Small intestine (tissue), 16 donors: ENCODE measurements at places on chromosomes 7 and 10. TPM values are rescaled to one million over a fixed set of nuclear protein-coding genes. Genes with fewer than 3 reads are reported as not detected.
A peak's percentile ranks its signal among the peaks of the same experiment; 100 is the strongest.

DEPP1 gene
- 6.8 TPM for polyA plus RNA-seq

AUTS2 gene
- 43.5 TPM for polyA plus RNA-seq

SLC26A4 gene
- polyA plus RNA-seq: not detected

CLIP2 gene
- 25.9 TPM for polyA plus RNA-seq

GPNMB gene
- 3.4 TPM for polyA plus RNA-seq

C10orf105 gene
- polyA plus RNA-seq: 0.27 TPM

AKR1B1 gene
- polyA plus RNA-seq: 10.3 TPM

UPK3B gene
- polyA plus RNA-seq: 0.34 TPM

HOXA4 gene
- polyA plus RNA-seq: 7.9 TPM

PVRIG gene
- 1.0 TPM for polyA plus RNA-seq

SHTN1 gene
- polyA plus RNA-seq: 8.9 TPM

LRRC27 gene
- polyA plus RNA-seq: 10.5 TPM

GRID1 gene
- not detected for polyA plus RNA-seq

TFEC gene
- polyA plus RNA-seq: 2.9 TPM

IL6 gene
- polyA plus RNA-seq: not detected

IRF5 gene
- 6.4 TPM for polyA plus RNA-seq

CRYGN gene
- polyA plus RNA-seq: not detected

DNA sequence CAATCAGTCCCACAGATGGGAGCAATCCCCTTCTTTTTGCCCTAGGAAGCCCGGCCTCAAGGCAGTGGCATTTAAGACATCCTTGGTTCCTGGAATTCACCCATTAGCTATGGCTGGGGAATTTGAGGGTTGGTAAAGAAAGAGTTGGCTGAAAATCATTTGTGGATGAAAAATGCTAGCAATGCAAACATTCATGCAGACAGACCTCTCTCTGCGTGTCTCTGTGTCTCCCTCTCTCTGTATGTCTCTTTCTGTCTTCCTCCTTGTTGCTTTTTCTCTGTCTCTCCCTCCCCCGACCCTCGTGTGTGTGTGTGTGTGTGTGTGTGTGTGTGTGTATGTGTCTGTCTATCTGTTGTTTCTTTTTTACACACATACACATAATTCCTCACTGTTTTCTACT lies 19.4 kb downstream of the LDB3 start:
- H3K4me3 ChIP-seq: no peak overlapping the region
- no peak overlapping the region for H3K27ac ChIP-seq
- no peak for DNase-seq
- no peaks in the 10 kb centered on the region for H3K4me1 ChIP-seq
- no peaks in the 10 kb centered on the region for H3K36me3 ChIP-seq

DNA sequence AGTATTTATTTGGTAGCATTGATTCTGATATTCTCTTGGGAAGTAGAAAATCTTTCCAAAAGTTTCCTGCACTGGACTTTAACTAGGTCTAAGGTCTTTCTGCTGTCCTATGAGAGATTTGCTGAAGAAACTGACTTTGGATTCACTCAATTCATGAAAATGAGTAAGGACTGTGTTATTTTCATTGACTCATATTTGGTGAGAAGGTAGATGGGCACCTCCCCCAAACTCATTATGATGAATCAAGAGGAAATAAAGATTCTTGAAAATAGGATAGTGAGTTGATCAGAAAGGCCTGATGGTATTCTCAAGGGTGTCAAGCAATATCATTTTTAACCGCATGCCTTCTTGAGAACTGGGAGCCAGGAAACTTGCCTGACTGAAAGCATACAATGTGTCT lies 110.3 kb downstream of the RNF133 start:
- H3K27me3 ChIP-seq: no peaks in the 10 kb centered on the region
- H3K27ac ChIP-seq: no peak overlapping the region
- DNase-seq: no peak
- H3K36me3 ChIP-seq: no peaks in the 10 kb centered on the region
- no peak overlapping the region for H3K4me3 ChIP-seq

DNA sequence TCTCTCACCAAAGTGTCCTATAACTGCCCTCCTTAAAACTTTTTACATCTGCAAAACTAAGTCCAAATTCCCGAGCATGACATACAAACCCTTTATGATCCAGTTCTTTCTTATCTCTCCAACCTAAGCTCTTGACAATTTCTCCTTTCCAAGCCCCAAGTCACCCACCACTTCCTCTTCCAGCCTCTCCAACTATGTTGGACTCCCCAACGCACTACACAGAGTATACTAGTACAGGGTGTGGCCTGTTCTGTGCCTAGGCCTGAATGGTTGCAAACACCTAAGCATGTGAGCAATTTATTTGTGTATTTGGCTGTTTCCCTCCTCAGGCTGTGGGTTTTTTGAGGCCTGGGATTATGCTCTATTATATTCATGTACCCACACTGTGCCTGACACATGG lies 101.2 kb upstream of the APBB1IP start:
- no peaks in the 10 kb centered on the region for H3K4me1 ChIP-seq
- no peaks in the 10 kb centered on the region for H3K27me3 ChIP-seq
- no peak for DNase-seq

DNA sequence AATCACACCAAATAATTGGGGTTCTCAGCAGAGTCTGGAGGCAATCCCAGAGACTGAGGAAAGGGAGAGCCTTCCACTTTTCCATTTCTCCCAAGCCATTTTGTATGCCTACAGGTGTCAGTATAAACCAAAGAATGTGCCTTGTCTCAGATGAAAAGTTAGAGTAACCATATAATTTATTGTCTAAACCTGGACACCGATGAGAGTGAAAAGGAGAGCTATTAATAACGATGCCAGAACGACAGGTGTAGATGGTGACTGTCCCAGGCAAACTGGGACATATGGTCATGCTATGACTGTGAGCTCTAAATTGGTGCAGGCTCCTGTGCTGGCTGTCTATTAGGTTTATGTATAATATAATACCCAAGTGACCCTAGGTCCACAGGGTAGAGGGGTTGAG lies 219.6 kb downstream of the ARHGAP12 start:
- H3K4me1 ChIP-seq: peaks cover 14% of the 10 kb centered on the region
- DNase-seq: peak; percentile 17
- H3K4me3 ChIP-seq: no peak overlapping the region
- H3K36me3 ChIP-seq: no peaks in the 10 kb centered on the region
- H3K27ac ChIP-seq: no peak overlapping the region
- no peaks in the 10 kb centered on the region for H3K27me3 ChIP-seq

GRCh38 chr7:130921391-130922180 lies 187.6 kb upstream of the KLF14 start:
- H3K4me1 ChIP-seq: peaks cover 11% of the 10 kb centered on the region
- no peaks in the 10 kb centered on the region for H3K27me3 ChIP-seq
- H3K27ac ChIP-seq: peak overlapping the region; percentile 69

- H3K36me3 ChIP-seq: no peaks in the 10 kb centered on the region
- no peak for DNase-seq
- H3K4me3 ChIP-seq: no peak overlapping the region
- H3K27ac ChIP-seq: no peak overlapping the region
- no peaks in the 10 kb centered on the region for H3K27me3 ChIP-seq
- no peaks in the 10 kb centered on the region for H3K4me1 ChIP-seq
These were observed 139.8 kb downstream of the ADARB2 start for GRCh38 chr10:1597370-1598146.

DNA sequence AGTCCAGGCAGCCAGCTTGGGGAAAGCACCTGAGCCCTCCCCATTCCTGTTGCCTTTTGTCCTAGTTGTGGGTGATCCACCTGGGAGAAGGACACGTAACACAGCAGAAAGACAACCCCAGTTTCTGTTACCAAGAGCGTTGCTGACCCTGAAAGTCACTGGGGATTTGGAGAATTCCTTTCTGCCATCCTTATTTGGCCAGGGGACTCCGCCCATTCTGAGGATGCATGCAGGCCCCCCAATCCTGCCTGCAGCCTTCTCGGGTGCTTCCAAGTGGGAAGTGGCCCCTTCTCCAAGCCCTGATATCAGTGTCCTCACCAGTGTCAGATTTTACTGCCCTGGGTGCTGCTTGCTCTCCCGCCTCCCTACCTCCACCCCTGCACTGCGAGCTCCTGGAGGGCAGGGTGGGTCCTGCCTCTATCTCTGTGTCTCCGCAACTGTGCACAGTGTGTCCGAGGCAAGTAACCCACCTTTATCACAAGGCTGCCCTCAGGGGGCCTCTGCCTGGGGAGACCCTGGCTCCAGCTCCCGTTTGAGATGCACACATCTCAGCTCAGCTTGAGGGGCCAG lies 9.2 kb upstream of the ADCY1 start:
- no peak for DNase-seq
- H3K27ac ChIP-seq: no peak overlapping the region
- no peak overlapping the region for H3K4me3 ChIP-seq
- H3K4me1 ChIP-seq: no peaks in the 10 kb centered on the region

DNA sequence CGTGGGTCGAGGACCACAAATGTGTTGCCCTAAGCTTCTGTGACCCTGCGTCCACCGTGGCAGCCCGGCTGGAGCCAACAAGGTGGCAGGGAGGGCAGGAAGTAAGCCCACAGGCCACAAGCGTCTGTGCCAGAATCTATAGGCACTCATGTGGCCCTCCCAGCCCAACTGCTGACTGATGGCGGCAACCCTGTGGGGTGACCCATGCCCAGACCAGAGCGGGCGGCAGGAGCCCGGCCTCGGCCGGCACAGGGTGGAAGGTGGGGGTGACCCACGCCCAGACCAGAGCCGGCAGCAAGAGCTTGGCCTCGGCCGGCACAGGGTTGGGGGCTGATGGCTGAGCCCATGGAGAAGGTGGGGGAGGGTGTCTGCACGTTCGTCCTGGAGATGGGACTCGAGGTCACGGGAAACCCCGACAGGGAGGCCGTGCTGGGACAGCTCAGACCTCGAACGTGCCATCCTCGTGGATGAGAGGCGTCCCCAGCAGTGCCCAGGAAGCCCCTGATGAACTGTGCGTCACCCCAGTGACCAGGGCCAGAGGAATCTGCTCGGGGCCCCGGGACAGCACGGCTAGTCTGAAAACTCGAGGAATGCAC lies 181.0 kb downstream of the ELFN1 start:
- H3K36me3 ChIP-seq: peaks cover 6% of the 10 kb centered on the region
- DNase-seq: no peak
- H3K4me1 ChIP-seq: peaks cover 16% of the 10 kb centered on the region
- H3K4me3 ChIP-seq: no peak overlapping the region

- H3K27ac ChIP-seq: no peak overlapping the region
- H3K36me3 ChIP-seq: no peaks in the 10 kb centered on the region
- H3K27me3 ChIP-seq: no peaks in the 10 kb centered on the region
- DNase-seq: no peak
- H3K4me1 ChIP-seq: no peaks in the 10 kb centered on the region
These were observed 140.6 kb upstream of the HPS1 start for GRCh38 chr10:98587156-98587837.

- H3K36me3 ChIP-seq: no peaks in the 10 kb centered on the region
- DNase-seq: no peak
- no peak overlapping the region for H3K27ac ChIP-seq
- H3K4me3 ChIP-seq: no peak overlapping the region
- no peaks in the 10 kb centered on the region for H3K27me3 ChIP-seq
These were observed 248.5 kb downstream of the NSUN6 start for GRCh38 chr10:18402853-18403252.

GRCh38 chr7:114364151-114364550 lies 50.5 kb upstream of the FOXP2 start:
- no peaks in the 10 kb centered on the region for H3K27me3 ChIP-seq
- no peak overlapping the region for H3K27ac ChIP-seq
- H3K4me3 ChIP-seq: no peak overlapping the region

GRCh38 chr10:100614429-100615095 lies 78.8 kb downstream of the HIF1AN start:
- no peak for DNase-seq
- peaks cover 40% of the 10 kb centered on the region for H3K27me3 ChIP-seq
- H3K36me3 ChIP-seq: no peaks in the 10 kb centered on the region
- no peaks in the 10 kb centered on the region for H3K4me1 ChIP-seq
- H3K4me3 ChIP-seq: no peak overlapping the region
- H3K27ac ChIP-seq: no peak overlapping the region

GRCh38 chr7:95658676-95659075 lies 62.4 kb upstream of the PDK4 start:
- H3K36me3 ChIP-seq: no peaks in the 10 kb centered on the region
- no peaks in the 10 kb centered on the region for H3K4me1 ChIP-seq
- H3K4me3 ChIP-seq: no peak overlapping the region
- DNase-seq: peak; percentile 88
- H3K27ac ChIP-seq: peak overlapping the region; percentile 56

- H3K4me1 ChIP-seq: no peaks in the 10 kb centered on the region
- no peaks in the 10 kb centered on the region for H3K27me3 ChIP-seq
- H3K27ac ChIP-seq: no peak overlapping the region
- H3K36me3 ChIP-seq: no peaks in the 10 kb centered on the region
These were observed 68.4 kb upstream of the PDZD8 start for GRCh38 chr10:117443686-117444041.

DNA sequence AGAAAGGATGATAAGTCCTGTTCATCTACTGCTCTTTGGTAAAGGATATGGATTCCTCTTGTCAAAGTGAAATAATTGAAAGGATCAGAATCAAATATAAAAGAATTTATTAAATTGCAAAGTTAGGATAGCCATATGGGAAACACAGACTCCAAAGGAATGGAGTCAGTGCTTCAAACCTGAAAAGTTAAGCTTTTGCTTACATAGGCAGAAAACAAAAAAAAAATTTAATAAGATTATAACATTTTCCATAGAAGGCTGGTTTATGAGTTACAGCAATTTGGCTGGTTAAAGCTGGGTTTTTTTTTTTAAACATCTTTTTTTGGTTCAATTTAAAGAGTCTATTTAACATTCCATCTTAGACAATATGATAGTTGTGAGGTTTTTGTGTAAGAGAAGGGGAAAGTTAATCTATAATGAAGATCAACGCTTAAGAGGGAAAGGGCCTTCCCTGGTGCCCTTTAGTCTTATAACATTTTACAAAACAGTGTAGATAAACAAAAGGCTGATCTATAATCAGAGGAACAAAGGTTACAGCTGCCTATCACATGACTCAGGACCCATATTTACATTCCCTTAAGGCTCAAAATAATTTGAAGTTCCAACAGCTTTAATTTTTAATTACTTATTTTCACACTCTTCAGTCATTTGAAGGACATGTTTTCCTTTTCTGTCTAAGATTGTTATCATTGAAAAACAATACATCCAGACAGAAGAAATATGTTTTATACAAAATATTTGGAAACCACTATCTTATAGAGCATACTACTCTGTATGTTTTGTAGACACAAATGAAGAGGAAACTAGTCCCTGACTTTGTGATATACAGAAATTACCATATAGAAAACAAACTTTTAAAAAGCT lies 234.3 kb upstream of the MBL2 start:
- no peaks in the 10 kb centered on the region for H3K27me3 ChIP-seq
- no peaks in the 10 kb centered on the region for H3K4me1 ChIP-seq
- no peak overlapping the region for H3K27ac ChIP-seq
- H3K4me3 ChIP-seq: no peak overlapping the region
- no peaks in the 10 kb centered on the region for H3K36me3 ChIP-seq
- DNase-seq: peak; percentile 55

DNA sequence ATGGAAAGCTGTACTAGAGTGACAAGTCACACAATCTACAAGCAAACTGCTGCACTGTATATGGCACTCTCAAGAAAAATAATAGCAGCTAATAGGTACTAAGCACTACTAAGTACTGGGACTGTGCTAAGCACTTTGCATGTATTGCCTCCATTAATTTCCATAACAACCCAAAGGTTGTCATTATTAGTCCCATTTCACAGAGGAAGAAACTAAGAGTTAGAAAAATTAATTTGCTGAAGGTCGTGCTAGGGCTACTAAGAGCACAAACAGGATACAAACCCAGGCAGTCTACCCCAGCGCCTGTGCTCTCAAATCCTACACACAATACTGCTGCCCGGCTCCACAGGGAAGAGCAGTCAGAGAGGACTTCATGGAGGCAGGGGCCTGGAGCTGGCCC lies 51.7 kb downstream of the DLG5 start:
- DNase-seq: no peak
- no peak overlapping the region for H3K27ac ChIP-seq
- peaks cover 53% of the 10 kb centered on the region for H3K36me3 ChIP-seq
- no peak overlapping the region for H3K4me3 ChIP-seq
- peaks cover 14% of the 10 kb centered on the region for H3K4me1 ChIP-seq
- no peaks in the 10 kb centered on the region for H3K27me3 ChIP-seq
